Motor neuron (in vitro differentiated cells): ENCODE measurements at places on chromosomes 7 and 10. TPM values are rescaled to one million over a fixed set of nuclear protein-coding genes. Genes with fewer than 3 reads are reported as not detected.

DNA sequence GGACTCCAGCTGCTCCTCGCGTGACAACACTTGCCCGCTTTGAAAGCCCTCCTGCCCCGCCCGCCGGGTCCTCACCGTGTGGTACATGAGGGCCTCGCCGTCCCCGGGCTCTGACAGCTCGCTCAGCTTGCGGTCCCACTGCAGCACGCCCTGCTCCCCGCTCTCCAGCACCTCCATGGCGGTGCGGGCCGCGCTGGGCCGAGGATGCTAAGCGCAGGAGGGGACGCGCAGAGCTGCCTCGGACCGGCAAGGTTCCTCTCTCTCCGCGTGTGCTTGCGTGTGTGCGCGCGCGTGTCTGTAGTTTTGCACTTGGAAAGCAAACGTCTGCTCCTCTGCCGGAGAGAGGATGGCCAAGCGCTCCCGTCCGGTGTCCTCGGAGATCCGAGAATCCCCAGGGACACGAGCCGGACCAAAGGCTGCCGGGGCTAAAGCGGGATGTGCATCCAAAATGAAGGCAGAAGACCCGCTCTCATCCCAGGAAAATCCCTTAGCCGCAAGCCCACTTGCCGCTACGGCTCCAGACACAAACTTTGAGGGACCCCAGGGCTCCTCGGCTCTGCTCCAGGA is at the start of gene CREB3L2:
Gene CREB3L2 (minus strand): TSS at position 558 of the 567 bp plus-strand sequence. CDS start 381 bp downstream, at position 177.
- ATAC-seq = peak; percentile 64

GRCh38 chr7:36507475-36508440 is 118.1 kb downstream of the ANLN start:
- ATAC-seq = no peak

GRCh38 chr10:132524443-132525285 is 12.9 kb upstream of the INPP5A start:
- no peak for ATAC-seq

DNA sequence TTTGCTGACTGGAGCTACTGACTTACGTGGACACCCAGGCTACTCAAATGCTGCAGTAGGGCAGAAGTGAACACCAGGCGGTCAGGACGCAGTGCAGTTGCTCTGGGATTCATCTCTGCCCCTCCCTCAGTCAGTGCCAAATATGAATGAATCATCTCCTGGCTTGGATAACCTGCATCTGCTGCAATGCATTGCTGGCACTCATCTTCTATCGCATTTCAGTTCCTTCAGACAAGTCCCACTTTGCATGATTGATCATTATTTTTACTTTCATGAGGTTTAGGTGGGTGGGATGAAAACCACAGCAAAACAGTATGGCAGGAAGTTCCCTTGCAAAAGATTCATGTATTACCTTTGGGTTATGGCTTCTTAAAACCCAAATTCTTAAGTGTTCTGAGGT is 224.6 kb upstream of the NRP1 start:
- no peak for ATAC-seq

GRCh38 chr7:11605749-11606148 is 226.2 kb downstream of the THSD7A start:
- no peak for ATAC-seq

DNA sequence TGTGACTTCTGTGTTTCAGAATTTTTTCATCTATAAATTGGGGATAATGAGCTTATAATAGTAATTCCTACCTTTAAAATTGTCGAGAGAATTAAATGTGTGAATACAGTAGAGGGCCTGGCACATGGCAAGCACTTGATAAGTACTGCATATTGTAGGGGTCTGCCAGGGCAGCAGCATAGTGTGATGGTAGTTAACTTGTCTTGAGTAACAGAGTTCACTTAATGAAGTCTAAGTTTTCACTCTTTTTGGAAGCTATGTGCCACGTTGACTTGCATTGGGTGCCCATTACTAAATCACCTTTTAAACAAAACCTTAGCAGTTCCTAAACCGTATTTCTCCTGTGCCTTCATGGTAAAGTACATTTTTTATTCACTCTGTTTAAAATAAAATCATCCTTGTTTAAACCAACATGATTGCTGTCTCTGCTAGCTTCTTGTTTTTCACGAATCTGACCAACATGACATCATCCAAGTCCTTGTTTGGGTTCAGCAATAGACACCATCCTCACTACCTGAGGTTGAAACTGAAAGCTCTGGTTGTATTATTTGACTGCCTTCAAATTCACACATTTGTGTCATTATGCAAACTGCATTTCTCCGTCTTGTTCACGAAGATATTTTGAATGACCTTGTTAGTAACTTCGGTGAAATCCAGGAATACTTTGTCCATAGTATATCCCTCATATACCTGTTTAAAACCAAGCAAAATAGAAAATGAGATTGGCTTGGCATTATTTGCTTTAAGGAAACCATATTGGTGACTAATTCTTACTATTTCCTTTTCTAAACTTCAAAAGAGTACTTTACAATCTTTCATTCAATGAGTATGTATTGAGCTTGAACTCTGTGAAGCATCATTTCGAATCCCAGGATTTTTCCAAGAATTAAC is 340.2 kb downstream of the SUGCT start:
- ATAC-seq = no peak

C1QL3 gene
- total RNA-seq = 0.18 and 0.93 TPM in 2 replicates

GCK gene
- total RNA-seq = 3.1 and 3.7 TPM in 2 replicates

CYP3A5 gene
- total RNA-seq = 2.9 and 3.2 TPM in 2 replicates

MKX gene
- 1.6 and 1.9 TPM in 2 replicates for total RNA-seq

MACROH2A2 gene
- total RNA-seq = 82.1 and 92.6 TPM in 2 replicates

OR6V1 gene
- total RNA-seq = not detected in 2 replicates

INA gene
- 204 and 207 TPM in 2 replicates for total RNA-seq

RGS10 gene
- total RNA-seq = 0.38 and 0.75 TPM in 2 replicates
